ENCODE measurements at places on chromosomes 3 and 15.
A peak's percentile ranks its signal among the peaks of the same experiment; 100 is the strongest.

- no peak for DNase-seq
These were observed 22.6 kb downstream of the CCDC191 start for GRCh38 chr3:114033721-114034120.

- DNase-seq, result peak; percentile 39
These were observed 207.9 kb upstream of the CDIN1 start for GRCh38 chr15:36371509-36371908.

DNA sequence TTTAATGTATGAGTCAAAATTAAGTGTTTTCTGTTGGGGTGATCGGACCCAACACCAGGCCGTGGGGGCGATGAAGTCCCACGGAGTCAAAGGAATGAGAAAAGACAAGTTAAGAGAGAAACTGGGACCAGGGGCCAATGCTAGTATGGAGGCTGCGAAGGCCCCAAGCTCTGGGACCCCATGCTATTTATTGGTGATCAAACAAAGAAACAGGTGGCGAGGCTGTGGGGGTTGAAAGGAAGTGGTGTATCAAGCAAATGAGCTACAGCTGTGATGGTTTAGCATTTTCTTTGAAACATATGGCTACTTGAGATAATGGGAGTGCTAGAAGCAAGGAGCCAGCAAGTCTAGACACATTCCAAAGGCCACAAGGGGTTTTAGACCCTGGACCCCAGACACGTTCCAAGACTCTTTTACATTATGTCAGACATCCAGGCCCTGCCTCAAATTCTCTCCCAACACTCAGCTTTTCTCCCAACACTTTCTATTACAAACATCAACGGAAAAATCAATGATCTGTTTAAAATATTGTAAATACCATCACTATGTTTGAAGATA lies 56.0 kb upstream of the SNRPN start:
- DNase-seq, result no peak

- no peak for DNase-seq
These were observed 838.5 kb downstream of the DIPK2A start for GRCh38 chr3:144810160-144810559.

- peak; percentile 20 for DNase-seq
These were observed 12.9 kb downstream of the AMOTL2 start for GRCh38 chr3:134361162-134361835.

- peak; percentile 22 for DNase-seq
These were observed 86.5 kb upstream of the PRR20G start for GRCh38 chr3:127374086-127375010.

- DNase-seq, result no peak
These were observed 431.9 kb upstream of the AGTR1 start for GRCh38 chr3:148265841-148266240.

DNA sequence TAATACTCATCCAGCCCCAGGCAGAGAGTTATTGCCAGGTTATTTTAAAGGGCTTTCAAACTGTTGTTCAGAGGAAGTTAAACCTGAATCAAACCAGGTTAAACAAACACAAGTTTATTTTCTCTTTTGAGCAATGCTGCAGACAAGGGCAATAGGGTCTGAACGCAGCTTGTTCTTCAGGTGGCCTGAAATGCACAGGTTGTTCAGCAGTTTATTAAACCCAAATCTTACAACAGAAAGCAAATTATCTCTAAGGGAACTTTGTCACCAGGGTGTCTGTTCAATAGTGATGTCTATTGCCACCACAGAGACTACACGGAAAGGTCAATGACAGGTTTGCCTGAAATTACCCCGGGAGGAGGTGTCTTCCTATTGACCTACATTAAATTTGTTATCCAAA lies 134.0 kb downstream of the IL5RA start:
- no peak for DNase-seq

GRCh38 chr3:163048881-163049280 lies 1552.3 kb downstream of the OTOL1 start:
- DNase-seq, result peak; percentile 38

Measured in GM23248 (cell line).